ENCODE measurements at places on chromosomes 6 and 20.
A peak's percentile ranks its signal among the peaks of the same experiment; 100 is the strongest.

DNA sequence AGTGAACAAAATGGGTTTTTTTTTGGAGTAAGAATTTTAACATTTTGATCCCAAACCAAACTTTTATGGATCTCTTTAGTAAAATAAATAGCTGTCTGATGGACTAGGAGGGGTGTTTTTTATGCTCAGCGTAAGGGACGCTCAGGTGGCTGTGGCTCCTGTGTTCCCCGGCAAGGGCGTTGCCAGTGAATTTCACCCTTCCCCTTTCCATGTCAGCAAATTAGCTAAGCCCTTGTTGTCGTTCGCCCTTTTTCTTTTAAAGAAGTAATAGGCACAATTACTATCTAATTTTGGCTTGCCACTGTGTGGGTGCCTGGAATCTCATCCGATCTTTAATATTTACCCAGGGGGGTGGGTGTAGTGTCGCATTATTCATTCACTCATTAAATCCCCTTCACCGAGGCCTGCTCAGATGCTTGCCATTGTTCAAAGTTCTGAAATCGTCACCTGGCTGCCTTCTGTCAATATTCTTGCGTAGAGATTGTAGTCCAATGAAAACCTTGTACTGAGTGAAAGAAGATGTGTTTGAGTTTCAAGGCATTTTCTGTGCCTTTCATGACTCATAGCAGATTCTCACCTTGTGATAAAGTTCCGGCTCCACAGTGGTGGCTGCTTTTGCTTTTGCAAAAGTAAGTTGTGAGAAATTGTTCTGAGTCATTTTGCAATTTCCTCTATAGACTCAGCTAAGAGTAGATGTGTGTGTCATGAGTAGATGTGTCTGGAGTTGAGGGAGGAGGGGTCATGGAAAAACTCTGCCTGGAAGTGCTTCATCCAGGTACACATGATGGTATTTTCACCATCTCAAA, 40.0 kb upstream of the CLDN20 start:
- DNase-seq = no peak

DNA sequence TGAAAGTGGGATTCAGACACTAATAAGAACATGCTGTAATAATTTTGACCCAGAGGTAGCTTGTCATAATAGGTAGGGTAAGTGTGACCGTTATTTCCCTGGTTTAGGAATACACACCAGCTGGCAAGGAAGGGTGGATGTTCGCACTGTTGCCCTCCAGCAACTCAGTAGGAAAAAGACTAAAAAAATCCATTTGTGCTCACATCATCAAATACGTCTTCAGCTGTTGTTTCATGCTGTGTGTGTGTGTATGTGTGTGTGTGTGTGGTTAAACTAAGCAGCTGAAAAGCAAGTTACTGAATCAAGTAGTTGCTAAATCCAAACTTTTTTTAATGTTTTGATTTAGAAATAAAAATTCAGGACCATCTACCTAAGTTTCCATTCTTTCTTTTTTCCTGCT, 218.7 kb downstream of the TRDN start:
- DNase-seq = no peak

GRCh38 chr6:156638581-156638980, 138.6 kb upstream of the ARID1B start:
- no peak for DNase-seq

GRCh38 chr6:125749865-125750691, 646 bp downstream of the HEY2 start:
- DNase-seq = no peak

DNA sequence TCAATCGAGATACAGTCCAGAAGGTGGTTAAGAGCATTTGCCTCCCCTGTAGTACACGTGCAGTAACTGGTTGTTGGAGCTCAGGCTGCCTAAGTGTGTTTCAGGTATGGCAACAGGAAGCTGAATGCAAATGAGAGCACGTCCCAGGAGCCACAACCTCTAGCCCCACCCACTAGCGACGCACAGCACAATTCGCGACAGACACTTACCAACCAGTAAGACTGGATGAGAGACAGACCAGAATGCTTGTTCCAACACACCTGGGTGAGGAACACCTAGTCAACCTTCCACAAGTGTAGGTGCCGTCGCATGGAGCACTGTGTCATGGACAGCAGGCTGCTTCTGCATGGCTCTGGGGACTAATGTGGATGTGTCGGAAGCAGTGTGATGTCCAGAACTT, 7.2 kb upstream of the SERPINB1 start:
- DNase-seq = no peak

- DNase-seq = no peak
Measured at GRCh38 chr6:35955970-35956369, 35.1 kb upstream of the SRPK1 start.

GRCh38 chr6:10276106-10276505, 138.8 kb downstream of the TFAP2A start:
- no peak for DNase-seq

GRCh38 chr6:34595332-34596184, 39.4 kb upstream of the SPDEF start:
- no peak for DNase-seq

DNA sequence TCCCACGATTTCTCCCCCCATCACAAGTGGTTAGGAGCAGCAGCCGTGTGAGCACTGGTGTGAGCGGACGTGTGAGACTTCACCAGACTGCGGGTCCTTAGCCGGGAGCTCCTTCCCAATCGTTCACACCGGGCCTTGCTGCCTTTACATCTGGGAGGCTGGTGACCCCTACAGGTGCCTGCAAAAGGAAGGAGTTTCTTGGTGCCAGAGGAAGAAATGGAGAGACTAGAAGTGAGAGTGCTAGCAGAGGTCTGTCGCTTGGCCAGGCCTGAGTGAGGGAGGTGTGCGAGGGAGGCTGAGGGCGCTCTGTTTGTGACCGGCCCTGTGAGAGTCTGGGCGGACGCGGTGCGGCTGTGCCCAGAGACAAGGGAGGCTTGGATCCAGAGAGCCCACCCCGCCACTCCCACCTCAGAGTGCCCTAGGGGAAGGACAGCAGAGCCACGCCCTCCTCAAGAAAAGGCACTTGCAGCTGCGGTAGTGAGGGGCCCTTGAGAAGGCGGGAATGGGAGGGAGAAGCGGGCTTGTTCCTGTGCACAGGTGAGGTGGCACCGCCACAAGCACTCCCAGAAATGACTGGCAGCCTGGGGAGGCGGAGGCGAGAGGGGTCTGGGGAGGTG, 10.0 kb upstream of the ARMC2 start:
- DNase-seq = no peak

- DNase-seq = no peak
Measured at GRCh38 chr20:43904827-43905177, 9.8 kb upstream of the TOX2 start.

DNA sequence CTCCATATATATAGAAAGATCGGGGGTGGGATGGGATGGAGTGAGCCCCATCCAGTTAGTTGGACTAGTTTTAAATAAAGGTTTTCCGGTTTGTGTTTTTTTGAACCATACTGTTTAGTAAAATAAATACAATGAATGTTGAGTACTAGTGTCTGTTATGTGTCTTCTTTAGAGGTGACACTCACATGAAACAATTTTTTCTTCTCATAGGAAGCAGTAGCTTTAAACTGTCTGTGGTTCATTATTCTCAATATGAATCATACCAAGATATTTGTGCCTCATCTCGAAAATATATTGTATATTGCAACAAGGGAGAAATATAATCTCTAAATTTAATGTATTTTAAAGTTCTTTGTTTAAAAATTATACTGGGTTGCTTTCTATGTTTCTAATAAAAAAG, 33.4 kb downstream of the HSF2 start:
- DNase-seq = no peak

DNA sequence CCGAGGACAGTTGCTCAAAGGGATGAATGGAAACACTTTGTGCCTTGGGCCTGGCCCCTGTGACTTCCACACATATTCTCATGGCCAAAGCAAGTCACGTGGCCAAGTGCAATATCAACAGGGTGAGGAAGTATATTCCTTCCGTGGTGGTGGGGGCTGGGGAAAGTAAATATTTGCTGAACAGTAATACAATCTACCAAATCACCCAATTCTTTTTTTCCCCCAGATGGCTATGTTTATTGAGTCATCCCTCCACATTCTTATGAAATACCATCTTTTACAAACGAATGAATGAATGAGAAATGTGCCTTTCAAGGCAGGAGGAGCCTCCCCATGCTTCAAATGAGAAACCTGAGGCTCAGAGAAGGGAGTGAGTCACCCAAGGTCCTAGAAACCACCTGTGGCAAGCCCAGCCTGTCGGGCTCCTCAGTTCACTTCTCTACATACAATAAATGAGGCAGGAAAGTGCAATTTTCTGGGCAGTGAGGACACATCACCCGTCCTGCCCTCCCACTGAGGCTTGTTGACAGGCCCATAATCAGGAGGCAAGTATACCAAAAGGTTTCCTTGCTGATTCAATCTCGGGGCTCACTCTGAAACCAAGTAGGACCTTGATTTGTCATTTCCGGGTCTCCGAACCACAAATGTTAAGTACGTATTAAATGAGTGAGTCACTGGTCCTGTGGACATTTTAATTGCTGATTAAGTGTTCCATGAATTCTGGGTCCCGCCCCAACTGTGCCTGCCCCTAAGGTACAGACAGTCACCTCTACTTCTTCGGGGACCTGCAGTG, 25.3 kb upstream of the TOP1 start:
- peak; percentile 55 for DNase-seq

GRCh38 chr20:37291724-37292126, 2.3 kb downstream of the MANBAL start:
- no peak for DNase-seq

DNA sequence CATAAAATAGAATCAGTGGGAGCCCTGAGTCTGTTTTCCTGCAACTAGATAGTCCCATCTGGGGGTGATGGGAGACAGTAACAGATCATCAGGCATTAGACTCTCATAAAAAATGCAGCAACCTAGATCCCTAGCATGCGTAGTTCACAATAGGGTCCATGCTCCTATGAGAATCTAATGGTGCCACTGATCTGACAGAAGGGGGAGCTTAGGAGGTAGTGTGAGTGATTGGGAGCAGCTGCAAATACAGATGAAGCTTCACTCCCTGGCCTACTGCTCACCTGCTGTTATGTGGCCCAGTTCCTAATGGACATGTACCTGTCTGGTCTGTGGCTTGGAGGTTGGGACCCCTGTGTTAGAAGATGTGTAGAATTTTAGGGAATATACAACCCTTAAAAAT, 904.5 kb upstream of the EPHA7 start:
- no peak for DNase-seq

- DNase-seq = no peak
Measured at GRCh38 chr6:99013145-99013544, 65.4 kb upstream of the FBXL4 start.

- DNase-seq = no peak
Measured at GRCh38 chr6:135310291-135310690, 129.2 kb downstream of the MYB start.

GRCh38 chr6:137216106-137216505, 3.1 kb downstream of the IFNGR1 start:
- DNase-seq = no peak

GRCh38 chr6:42197555-42198362, 3.0 kb upstream of the GUCA1B start:
- no peak for DNase-seq

GRCh38 chr6:43624786-43625288, 4.2 kb downstream of the GTPBP2 start:
- no peak for DNase-seq

DNA sequence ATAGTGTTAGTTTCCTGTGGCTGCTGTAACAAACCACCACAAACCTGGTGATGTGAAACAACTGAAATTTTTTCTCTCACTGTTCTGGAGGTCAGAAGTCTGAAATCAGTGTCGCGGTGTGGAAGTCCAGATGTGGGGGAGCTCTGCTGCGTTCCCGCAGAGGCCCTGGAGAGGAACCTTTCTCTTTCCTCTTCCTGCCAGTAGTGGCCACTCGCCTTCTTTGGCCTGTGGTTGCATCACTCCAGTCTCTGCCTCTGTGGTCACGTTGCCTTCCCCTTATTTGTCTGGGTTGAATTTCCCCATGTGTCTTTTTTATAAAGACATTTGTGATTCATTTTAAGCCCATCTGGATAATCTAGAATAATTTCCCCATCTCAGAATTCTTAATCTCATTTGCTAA, 295.5 kb upstream of the FLRT3 start:
- no peak for DNase-seq

Data from thoracic aorta (tissue), 2 donors.